OCI-LY7 (cell line): ENCODE measurements at places on chromosomes 5 and 9.

DNA sequence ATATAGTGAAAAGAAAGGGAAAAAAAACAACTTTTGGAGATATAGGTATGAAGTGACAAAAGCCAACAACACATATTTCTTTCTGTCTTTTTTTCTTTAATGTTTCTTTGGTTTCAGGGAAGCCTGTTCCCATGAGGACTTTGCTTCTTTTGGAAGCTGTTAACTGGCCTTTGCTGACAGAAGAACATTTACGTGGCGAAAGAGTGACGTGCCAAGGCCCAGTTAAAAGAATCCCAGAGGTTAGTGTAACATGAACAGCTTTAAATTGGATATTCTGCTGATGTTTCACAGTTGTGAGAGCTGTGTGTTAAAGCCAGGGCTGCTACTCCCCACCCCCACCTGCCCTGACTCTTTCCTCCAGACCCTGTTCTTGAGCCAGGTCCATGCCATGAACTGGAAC is 275.9 kb downstream of the CRB2 start:
- DNase-seq: no peak

DNA sequence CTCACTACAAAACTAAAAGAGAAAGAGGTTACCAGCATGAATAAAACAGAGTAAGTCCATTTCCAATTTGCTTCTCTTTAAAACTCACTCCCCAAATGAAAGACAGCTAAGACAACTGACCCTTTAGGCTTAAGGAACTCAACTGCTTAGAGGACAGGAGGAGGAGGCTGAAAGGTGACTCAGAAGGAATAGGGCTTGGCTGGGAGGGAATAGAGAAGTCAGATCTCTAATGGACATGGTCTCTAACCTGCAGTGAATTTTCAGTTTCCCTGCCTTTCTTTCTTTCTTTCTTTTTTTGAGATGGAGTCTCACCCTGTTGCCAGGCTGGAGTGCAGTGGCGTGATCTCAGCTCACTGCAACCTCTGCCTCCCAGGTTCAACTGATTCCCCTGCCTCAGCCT is 261.8 kb upstream of the CLINT1 start:
- no peak for DNase-seq

DNA sequence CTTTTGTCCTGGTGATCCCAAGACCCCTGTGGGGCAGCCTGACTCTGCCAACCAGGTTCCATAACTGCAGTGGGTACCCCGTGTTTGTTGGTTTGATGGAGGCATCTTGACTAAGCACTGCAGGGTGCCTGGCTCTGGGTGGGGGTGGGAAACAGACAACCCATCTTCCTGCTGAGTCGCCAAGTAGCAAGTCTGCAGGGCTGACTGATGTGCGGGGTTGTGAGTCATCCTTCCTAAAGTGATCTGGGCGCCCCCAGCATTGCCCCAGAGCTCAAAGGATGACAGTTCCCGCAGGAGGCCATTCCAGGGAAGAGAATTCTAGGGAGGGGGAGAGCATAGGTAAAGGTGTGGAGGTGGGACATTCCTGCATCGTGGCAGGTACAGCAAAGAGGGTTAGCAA is 23.5 kb downstream of the DAB2IP start:
- DNase-seq: no peak

DNA sequence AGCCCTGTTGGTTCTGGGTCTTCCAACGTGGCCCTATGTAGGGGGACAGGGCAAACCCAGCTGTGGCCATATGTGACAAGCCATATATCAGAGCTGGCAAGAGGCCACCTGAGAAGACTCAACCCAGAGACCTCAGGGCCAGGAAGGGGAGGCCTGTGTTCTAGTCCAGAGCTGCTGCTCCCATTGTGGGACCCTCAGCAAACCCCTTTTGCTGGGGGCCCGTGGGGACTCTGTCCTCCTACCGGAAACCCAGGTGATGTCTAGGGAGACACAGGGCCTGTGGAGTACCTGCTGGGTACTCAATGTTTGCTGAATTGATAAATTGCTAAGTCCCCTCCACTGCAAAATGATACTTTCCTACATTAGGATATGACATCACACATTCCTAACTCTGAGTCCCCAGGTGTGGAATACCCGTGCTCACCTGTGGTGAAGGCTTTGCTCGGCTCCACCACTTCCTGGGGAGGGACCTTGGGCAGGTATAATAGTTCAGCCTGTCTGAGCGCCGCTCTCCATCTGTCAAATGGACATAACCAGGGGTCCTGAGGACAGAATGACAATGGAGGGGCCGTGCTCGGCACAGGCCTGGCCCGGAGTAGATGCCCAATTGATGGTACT is 38.4 kb upstream of the ASS1 start:
- no peak for DNase-seq

- no peak for DNase-seq
Measured at GRCh38 chr5:95850391-95850894, 27.9 kb upstream of the GLRX start.

DNA sequence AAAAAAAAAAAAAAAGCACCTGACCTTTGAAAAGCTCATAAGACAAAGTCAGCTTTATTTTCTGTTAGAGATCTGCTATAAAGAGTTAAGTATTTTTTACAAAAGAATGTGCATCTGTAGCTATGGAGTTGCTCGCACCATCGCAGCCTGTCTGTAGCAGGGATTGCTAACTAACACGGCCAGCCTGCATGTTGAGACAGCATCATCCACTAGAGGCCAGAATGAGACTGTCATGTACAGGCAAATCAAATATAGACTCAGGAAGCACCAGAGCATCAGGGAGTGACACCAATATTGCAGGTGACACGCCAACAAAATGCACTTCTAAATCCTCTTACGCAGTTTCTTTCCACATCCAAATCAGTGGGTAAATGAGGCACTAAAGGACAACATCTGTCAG is 136.3 kb upstream of the RASEF start:
- DNase-seq: no peak

GRCh38 chr5:10019236-10019635 is 230.5 kb downstream of the ATPSCKMT start:
- DNase-seq: no peak

DNA sequence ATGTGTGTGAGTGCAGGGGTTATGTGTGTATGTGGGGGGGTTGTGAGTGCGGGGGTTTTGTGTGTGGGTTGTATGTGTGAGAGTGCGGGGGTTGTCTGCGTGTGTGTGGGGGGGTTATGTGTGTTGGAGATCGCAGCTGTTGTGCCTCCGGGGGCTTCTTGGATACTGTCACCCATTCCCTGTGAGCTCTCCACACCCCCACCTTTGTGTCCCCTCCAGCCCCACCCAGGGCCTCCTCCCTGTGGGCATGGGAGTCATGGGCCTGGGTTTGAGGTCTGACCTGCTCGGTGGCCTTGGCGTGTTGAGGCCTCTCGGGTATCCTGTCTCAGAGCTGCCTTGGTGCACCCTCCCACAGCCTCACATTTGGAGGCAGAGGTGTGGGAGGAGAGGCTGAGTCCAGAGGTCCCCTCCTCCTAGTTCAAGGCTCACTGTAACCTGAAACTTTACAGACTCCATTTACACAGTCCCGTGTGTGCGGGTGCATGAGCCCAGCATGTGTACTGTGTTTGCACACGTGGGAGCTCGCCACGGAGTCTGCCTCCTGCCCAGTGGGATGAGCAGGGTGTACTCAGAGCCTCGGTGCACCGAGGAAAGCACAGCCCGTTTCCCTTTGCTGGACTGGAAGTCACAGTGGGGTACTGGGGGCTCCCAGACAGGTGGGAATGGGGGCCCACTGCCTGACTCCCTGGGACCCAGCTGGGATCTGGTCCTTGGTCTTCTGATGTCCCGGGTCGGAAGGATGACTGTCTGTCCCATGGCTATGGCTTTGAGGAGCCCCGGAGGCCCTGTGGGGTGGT is 43.4 kb downstream of the RXRA start:
- DNase-seq: no peak

- DNase-seq: no peak
Measured at GRCh38 chr9:132572921-132573320, 9.5 kb upstream of the BARHL1 start.

GRCh38 chr5:140548791-140549190 is 1.3 kb downstream of the EIF4EBP3 start:
- no peak for DNase-seq

- DNase-seq: no peak
Measured at GRCh38 chr9:96088510-96088909, 213.0 kb downstream of the ERCC6L2 start.

DNA sequence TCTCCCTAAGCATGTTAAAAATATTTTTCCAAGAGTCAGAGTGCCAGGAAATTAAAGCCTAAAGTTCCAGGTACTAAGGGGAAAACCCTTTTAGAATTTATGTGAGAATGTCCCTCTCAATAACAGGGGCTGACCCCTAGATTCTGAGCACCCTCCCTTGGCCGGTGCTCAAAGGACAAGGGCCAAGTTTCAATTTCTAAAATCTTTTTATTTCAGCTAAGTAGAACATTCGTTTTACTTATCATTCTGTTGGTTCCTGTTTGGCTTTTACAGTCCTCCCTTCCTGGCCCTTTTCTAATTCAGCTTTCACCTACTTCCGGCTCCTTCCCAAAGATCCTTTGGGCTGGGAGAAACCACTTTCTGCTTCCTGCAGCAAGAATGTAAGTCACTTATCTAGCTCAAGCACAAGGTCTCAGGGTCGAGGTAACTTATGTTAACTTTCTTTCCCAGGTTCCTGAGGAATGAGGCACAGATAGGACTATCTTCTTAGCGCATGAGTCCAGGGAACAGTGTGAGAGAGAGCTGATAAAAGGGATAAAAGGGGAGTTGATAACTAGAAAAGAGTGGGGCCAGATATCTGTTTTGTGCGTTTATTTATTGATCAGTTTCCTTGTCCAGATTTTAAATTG is 34.6 kb upstream of the F2RL2 start:
- DNase-seq: no peak

DNA sequence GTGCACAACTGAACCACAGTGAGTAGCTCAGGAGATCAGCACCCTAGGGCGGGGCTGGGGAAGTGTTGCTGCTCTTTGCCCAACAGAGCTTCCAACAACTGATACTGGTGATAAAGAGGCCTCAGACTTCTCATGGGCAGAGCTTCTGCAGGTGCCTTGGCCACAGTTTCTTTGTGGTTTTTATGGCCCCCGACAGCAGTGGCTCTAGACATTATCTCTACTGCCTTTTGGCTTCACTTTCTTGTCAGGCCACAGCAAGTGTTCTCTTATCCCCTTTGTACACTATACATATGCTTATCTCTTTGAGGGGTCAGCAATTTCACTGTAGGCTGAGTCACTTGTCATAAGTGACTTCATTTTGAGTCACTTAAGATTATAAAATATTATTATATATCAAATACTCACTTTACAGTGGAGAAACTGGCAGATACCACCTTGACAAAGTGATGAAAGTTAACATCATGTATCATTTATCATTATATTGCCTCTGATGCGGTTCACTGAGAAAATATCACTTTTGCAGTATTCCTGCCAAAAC is 90.9 kb upstream of the COX7C start:
- no peak for DNase-seq

DNA sequence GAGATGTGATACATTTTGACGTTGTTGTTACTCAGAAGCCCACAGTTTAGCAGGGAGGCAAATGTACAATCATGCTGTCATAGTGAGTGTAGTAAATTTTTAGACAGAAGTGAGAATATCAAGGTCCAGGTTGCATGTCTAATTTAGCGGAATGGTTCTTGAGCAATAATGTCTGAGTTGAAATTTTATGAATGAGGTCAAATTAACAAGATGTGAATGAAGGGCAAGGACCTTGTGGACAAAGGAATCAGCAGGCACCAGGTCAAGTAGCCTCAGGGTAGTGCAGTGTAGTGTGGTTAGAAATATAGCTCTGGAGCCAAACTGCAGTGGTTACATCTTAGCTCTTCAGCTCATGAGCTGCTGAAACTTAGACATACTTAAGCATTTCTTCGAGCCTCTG is 36.2 kb downstream of the TNFSF8 start:
- DNase-seq: no peak

DNA sequence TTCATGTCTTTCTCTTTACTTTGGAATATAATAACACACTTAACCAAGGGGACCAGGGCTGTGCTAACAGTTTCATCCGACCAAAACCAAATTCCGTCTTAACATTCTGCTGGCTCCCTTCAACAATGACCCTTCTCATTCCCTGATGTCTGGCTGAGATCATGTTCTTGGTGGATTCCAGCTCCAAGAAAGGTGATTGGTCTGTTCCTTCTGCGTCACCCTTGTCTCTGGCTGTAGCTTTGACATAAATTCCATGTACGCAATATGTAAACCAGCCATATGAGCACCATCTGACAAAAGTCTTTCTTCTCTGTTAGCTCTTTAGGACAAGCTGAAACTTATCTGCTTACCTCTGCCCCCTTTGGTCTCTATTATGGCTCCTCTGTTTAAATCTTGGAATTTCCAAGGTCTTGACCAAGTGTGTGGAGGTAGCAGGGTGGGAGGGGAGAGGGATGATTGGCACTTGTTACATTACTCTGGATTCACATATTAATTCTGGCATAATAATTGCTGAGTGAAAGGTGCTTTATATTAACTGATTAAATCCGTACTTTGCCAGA is 45.7 kb upstream of the HSD17B4 start:
- no peak for DNase-seq

- DNase-seq: no peak
Measured at GRCh38 chr5:145853781-145854376, 18.7 kb upstream of the PRELID2 start.

- DNase-seq: no peak
Measured at GRCh38 chr9:128219831-128220230, 16.7 kb downstream of the DNM1 start.

GRCh38 chr9:16293610-16294009 is 576.9 kb downstream of the BNC2 start:
- DNase-seq: no peak

DNA sequence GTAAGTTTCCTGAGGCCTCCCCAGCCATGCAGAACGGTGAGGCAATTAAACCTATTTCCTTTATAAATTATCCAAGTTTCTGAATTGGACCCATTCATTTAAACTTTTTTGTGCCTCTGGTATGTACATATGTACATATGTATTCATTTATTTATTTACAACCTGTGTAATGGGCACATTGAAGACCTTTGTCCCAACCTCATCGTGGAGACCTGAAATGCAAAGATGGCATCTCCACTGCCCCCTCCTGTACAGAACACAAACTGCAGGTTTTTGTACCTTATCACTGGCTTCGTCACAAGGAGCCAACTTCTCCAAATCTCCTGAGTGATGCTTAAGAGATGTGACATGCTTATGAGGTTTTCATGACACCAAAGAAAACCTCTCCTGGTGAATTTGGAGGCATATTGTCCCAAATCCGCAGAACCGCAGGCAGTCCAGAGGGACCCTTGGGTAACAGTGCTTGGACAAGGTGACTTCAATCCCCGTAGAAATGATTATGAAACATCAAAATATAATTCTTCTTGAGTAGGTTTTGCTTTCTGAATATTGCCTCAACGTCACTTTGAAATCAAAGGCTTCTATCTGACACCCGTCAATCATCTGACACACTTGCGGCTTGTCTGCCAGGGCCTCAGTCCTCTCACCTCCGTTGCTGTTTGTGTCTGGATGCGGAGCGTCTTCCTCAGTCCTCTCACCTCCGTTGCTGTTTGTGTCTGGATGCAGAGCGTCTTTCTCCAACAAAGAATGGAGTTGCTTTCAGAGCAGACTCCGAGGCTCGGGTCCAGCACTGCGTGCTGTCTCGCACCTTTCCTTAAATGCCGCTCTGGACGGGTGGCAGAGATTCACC is 135.0 kb upstream of the IRX4 start:
- peak; percentile 46 for DNase-seq

GRCh38 chr5:99815-100214 is 7.8 kb downstream of the PLEKHG4B start:
- DNase-seq: no peak
